ENCODE measurements at places on chromosomes 5 and 9.
A peak's percentile ranks its signal among the peaks of the same experiment; 100 is the strongest.

DNA sequence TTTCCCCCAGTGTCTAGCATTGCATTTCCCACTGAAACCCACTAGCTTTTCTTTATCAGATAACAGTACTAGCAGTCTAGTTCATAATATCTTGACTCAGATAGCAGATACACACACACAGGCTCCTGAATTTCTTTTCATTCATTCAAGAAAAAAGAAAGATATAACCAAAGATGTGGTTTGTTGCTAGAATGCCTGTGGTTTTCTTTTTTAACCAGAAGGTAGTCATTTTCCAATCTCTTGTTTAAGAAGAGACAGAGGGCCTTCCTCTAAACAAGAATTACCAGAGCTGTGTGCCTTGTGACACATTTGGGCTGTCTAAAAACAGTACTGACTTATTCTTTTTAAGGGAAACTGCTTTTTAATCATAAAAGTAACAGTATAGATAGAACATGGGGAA, 167.3 kb downstream of the PJA2 start:
- no peak for DNase-seq

GRCh38 chr9:32589083-32589723, 16.2 kb upstream of the NDUFB6 start:
- DNase-seq = no peak

DNA sequence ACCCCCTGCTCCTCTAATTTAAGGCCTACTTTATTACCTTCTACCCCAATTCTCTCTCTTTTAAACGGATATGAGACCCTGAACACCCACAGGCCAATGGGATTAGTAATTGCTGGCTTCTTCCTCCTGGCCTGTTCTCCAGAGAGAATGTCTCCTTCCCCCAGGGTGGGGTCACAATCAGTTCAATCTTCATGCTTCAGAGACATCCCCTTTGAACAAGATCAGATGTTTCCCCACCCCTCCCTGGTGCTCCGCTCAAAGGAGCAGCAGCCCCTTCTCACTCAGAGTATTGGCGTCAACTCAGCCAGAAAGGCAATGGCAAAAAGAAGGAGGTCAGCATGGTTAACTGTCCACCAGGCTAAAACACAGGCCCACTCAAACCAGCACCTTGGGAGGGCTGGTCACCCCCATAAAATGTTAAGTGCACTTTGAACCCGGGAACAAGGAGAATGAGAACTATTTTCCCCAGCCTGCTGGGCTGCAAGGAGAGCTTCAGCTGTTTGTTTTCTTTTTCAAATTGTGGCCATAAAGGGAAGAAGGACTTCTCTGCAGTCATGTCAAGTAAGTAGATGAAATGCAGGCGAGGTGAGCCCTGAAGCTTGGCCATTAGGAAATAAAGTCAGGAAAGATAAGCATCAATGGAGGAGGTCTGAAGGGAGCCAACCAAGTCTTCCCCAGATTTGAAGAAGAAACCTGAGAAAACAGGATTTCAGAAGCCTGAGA, 20.1 kb downstream of the LHFPL2 start:
- no peak for DNase-seq

DNA sequence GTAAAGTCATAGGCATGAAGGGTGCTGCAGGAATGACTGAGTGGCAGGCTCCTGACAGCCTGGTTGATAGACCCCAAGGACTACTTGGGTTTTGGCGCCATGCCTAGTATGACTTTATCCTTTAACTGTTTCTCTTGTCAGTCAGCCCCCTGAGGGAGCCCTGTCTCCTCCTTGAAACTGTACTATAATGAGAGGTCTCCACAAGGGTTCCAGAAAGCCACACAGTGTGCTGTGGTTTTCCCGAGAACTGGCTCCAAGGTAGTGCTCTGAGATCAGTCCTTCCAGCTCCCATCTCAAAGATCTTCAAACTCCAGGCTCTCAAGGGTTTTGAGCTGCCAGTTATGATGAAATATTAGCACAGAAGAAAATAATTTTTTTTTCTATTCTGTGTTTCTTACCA, 26.7 kb upstream of the TNC start:
- no peak for DNase-seq

GRCh38 chr5:179427676-179428056, 82.4 kb upstream of the ADAMTS2 start:
- no peak for DNase-seq

- peak; percentile 9 for DNase-seq
Measured at GRCh38 chr9:137660144-137660543, 41.3 kb downstream of the EHMT1 start.

DNA sequence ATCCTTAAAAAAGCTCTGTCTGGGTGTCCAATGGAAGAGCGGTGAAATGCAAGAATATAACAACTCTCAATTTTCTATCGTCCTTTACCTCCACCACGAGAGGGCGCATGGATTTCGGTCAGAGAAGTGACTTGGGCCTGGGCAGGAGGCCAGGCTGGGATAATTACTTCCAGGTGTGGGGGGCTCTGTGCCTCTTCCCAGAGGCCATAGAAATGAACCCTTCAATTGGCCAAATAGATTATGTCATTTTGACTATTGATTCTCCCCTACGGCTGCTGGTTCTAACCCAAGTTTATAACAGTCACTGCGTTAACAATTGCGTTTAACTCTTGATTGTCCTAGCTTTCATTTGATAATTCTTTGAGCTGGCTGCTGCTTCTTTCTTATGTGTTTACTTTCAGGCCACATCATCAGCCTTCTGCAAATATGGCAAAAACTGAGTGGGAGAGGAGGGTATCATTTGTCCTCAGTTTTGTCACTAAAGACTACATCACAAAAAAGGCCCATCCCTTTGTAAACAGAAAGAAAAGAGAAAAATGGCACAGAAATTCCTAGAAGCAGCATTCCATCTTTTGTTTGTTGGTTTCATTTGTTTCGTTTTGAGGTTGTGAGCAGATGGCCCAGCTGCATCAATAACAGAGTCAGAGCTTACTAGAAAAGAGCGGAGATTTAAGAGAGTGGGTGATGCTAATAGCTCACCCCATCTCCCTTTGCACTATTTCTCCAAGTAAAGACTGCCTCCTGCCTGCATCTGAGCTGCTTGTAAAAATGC, 45.4 kb upstream of the ZFR start:
- peak; percentile 91 for DNase-seq

DNA sequence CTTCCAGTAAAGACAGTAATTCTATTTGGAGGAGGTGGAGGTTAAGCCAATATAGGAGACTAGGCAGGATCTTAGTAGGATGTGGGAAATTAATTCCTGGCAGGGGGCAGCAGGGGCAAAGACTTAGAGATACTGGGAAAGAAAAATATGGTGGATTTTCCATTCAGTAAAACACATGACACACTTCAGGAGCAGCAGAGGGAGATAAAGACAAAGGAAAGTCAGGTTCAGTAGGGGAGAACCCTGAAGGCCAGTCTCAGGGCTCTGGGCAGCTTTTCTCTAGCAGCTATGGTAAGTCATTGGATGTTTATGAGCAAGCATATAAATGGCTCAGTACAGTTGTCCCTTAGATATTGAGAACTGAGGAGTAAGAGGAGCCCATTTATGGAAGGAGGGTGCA, 105.5 kb downstream of the PJA2 start:
- DNase-seq = no peak

DNA sequence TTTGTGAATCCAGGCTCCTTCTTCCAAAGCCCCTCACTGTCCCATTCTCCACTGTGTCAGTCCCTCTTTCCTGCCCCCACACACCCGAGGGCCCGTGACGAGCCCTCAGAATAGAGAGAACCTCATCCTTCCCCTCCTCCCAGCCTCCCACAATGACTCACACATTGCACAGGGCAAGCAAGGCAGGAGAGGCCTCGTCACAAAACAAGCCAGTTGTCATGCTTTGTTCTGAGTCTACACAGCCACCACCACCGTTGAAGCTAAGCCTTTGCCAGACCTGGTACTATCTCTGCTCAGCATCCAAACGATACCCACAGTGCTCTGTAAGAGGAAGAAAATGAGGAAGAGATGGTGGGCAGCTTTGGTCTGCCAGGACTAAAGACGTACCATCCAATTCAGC, 142.2 kb upstream of the ZNF366 start:
- peak; percentile 73 for DNase-seq

- no peak for DNase-seq
Measured at GRCh38 chr5:76273206-76273885, 129.7 kb upstream of the IQGAP2 start.

DNA sequence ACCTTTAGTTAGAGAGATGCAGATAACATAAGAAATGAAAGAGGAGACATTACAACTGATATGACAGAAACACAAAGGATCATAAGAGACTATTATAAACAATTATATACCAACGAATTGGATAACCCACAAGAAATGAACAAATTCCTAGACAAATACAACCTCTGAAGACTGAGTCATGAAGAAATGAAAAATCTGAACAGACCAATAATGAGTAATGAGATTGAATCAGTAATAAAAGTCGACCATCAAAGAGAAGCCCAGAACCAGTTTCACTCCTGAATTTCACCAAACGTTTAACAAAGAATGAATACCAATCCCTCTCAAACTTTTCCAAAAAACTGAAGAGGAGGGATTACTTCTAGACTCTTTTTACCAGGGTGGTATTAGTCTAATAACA, 50.5 kb upstream of the PCAT7 start:
- no peak for DNase-seq

DNA sequence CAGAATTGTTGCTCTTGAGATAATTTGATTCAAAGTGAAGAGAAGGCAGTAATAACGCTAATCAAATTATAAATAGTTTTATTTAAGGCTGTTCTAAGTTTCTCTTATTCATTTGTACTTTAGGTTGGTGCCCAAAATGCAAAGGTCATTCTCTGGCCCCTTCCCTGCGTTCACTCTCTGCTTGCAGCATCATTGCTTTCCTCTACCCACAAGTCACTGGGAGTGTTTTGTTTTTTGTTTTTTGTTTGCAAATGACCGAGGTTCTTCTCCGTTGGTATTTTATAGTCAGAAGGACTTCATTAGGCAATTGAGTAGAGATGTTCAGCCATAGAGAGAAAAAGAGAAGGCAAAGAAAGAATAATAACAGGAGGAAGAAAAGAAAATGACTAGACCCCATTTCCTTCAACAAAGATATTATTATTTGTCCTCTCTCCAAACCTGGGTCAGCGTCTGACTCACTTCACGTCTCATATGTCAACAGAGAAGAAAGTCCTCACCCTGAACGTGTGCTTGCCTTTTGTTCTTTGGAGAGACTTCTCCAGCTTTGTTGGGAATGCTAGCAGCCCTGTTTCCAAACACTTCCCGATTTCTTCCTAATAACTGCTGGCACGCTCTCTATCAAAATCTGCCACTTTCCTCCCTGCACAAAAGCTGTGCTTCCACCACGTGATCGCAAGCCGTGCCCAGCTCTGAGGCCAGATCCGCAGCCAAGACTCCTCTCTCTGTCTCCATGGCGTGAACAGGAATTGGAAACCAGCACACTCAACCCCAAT, 119.8 kb downstream of the EBF1 start:
- DNase-seq = peak; percentile 76

DNA sequence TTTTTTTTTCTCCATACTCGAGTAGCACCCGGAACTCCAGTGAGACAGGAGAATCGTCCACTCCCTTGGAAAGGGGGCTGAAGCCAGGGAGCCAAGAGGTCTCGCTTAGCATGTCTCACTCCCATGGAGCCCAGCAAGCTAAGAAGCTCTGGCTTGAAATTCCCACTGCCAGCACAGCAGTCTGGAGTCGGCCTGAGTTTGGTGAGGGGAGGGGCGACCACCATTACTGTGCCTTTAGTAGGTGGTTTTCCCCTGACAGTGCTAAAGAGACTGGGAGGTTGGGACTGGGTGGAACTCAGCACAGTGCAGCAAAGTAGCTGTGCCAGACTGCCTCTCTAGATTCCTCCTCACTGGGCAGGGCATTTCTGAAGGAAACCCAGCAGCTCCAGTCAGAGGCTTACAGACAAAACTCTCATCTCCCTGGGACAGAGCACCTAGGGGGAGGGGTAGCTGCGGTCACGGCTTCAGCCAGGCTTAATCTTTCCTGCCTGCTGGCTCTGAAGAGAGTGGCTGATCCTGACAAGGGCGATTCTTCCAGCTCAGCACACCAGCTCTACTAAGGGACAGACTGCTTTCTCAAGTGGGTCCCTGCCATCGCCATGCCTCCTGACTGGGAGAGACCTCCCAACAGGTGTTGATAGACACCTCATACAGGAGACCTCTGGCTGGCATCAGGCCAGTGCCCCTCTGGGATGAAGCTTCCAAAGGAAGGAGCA, 414.5 kb upstream of the ZNF608 start:
- no peak for DNase-seq

GRCh38 chr5:168790671-168791250, 211.6 kb upstream of the PANK3 start:
- DNase-seq = no peak

DNA sequence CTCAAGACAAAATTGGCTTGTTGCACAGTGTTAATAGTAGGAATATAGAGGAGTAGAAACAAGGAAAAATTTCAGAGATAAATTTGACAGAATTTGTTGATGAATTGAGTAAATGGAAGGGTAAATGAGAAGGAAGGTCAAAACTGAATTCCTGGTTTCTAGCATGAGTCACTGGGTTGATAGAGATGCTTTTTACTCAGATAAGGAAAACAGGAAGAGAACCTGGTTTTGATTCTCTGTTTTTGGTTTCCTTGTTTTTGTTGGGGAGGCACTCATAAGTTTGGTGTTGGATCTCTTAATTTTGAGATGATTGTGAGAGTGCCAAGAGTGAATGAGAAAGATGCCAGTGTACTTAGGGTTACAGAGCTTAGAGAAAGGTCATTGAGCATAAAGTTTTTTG, 7.1 kb downstream of the LRRC70 start:
- no peak for DNase-seq

DNA sequence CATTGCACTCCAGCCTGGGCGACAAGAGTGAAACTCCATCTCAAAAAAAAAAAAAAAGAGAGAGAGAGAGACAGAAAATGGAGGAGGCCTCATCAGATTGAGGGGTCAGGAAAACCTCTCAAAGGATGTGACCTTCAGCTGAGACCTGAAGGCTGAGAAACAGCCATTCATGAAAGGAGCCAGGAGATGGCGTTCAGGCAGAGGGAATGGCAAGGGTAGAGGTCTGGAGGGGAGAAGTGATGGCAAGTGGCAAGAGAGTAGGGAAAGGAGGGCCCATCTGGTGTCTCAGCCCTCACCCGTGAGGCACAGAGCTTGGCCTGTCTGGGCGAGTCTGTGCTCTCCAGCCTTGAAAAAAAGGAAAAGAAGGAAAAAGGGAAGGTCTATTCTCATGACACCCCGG, 17.0 kb downstream of the CAMK2A start:
- DNase-seq = no peak

- no peak for DNase-seq
Measured at GRCh38 chr5:109718632-109719031, 28.9 kb downstream of the MAN2A1 start.

DNA sequence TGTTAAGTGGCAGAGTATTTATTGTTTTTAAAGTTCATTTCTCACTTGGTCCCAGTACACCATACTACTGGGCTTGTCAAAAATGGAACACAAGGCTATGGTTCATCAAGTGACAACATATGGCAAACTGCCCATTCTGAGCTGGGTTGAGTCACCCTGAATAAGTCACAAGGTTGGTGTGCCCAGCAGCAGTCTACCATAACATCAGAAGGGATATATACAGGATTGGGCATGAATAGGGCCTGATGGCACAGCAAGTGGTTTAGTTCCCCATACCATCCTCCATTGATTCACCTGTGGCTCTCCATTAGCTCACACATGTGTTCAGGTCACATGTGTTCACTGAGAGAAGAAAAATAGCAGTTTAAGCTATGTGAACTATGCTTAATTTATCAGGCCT, 249.8 kb upstream of the PRDM9 start:
- no peak for DNase-seq
